ENCODE measurements at places on chromosomes 16 and 17.

GRCh38 chr17:39217734-39218369, 7.9 kb downstream of the STAC2 start:
- DNase-seq, result no peak

DNA sequence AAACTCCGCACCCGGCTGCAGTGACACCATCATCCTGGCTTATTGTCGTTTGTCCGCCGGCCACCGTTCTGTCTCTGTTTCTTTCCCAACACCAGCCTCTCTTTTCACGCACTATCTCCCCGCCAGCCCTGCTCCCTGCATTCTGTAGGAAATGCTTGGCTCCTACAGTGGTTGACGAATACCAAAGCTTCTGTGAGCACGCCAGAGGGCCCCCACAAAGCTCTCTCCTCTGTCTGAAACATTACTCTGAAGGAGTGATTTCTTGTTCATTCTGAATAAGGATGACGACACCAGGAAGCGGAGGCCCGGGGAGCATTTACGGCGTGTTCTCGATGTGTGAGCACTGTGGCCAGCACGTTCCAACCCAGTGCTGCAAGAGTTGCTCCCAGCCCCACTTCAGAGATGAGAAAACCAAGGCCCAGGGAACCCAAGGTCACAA, 58.8 kb downstream of the ADCY9 start:
- DNase-seq, result no peak

DNA sequence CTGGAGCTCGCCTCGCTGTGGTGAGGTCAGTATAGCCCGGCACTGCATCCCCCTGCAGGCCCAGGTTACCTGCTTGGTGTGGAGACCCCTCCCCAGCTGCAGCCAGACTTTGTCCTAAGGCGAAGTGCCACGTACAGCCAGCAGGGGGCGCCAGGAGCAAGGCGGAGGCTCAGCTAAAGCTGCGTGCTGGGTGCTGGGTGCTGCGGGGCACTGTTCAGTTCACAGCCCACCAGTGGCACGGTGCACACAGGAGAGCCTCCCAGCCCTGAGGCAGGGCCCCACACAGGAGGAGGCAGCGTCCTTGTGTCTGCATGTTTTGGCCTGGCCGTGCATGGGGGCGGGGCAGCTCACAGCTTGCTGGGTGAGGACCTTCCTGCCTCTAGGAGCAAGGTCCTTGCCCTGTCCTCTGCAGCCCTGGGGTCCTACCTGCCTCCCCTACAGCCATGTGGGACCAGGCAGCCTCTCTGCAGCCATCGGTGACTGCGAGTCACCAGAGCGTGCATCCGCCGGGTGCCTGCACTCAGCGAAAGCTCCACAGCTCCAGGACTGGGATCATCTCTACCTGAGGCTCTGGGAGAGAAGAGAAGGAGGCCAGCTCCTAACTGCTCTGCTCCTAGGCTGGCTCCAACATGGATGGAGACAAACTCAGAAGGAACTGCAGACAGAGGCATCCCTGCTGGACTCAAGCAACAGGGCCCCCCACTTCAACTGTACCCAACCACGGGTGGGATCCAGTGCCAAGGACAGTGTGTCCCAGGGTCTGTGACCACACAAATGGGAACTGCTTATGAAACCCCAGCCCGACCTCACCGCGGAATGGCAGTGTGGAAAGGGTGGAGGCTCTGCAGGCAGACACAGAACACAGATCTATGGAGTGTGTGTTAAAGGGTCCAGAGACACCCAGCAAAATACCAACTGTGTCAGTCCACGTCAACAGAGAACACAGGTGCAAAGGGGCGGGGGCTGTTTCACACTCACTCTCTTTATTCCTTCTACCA, 19.0 kb downstream of the SLC7A5 start:
- no peak for DNase-seq

DNA sequence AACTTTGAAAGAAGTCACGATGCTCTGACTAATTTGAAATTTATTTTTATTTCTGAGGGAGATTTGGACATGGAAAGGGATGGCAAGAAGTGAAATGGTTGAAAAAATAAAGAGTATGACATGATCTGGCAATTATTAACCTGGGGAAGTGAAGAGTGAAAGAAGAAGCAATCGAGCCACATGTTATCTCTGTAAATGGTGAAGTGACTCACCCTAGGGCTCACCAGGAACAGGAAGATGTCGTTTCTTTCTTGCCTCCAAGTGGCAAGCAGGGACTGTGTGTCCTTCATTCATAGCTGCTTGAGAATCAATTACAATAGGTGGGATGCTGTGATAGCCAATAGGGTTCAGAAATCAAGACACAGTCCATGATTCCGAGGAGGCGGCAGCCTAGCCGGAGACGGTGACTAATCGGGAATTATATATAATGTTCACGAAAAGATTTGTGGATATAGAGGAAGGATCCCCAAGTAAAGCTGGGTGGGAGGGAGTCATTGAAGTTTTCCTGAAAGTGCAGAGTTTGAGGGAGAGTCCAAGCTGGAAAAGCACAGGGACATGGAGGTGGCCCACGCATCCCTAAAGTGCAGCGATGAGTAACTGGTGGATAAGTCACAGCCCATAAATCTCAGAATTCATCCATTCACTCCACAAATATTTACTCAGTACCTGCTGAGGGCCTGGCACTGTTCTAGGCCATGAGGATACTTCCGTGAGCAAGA, 18.2 kb upstream of the KRT20 start:
- no peak for DNase-seq

- no peak for DNase-seq
These were observed 1.3 kb downstream of the CCDC102A start for GRCh38 chr16:57534881-57535658.

GRCh38 chr17:32553168-32553567, 66.4 kb downstream of the CDK5R1 start:
- no peak for DNase-seq

DNA sequence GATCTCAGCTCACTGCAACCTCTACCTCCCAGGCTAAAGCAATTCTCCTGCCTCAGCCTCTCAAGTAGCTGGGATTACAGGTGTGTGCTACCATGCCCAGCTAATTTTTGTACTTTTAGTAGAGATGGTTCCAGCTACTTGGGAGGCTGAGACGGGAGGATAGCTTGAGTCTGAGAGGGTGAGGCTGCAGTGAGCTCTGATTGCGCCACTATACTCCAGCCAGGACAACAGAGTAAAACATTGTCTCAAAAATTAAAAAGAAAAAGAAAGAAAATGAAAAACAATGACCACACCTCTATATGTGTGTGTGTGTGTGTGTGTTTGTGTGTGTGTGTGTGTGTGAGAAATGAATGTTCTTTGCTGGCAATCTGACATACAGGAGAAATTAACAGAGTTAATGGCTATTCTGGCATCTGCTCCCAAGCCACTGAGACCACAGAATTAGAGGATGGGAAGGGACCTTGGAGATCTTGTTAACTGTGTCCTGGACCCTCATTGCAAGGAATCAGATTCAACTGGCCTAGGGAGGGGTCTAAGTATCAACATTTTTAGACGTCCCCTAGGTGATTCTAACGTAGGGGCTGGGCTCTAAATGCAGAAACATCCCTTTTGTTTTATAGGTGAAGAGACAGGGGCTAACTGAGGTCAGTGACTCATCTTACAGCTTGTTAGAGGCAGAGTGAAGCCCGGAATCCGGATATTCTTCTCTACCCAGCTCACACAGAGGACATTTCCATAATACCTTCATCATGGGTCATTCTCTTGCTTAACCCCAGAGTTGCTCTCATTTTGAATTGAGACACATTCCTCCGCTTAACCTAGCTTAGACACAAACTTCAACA, 16.4 kb upstream of the MARCHF10 start:
- DNase-seq, result no peak

DNA sequence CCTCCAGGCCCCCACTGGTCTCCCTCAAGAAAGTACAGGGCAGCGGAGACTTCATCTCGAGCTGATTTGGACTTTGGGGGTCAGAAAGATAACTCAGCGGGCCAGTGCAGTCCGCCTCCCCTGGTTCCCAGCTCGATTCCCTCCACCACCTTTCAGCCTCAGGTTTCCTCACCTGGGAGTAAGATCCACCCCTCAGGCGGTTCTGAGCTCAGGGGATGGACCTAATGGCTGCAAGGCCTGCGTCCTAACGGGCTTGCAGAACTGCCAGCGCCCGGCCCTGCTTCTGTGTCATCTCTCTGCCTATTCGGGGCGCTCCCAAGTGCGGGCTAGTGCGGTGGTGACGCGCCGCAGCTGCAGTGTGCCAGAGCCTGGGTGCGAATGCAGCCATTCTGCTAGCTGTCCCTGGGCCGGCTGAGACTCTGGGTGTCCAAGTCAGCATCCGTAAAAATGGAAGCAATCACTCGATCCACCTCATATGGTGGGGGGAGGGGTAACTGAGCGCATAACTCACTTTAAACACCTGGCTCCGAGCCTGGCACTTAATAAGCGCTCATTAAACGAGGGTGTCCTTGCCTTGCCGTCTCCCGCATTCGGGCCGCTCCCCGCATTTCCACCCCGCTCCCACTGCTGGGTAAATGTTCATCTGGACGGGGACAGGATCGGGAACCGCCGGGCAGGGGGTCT, 129.6 kb upstream of the LHX1 start:
- DNase-seq, result no peak

DNA sequence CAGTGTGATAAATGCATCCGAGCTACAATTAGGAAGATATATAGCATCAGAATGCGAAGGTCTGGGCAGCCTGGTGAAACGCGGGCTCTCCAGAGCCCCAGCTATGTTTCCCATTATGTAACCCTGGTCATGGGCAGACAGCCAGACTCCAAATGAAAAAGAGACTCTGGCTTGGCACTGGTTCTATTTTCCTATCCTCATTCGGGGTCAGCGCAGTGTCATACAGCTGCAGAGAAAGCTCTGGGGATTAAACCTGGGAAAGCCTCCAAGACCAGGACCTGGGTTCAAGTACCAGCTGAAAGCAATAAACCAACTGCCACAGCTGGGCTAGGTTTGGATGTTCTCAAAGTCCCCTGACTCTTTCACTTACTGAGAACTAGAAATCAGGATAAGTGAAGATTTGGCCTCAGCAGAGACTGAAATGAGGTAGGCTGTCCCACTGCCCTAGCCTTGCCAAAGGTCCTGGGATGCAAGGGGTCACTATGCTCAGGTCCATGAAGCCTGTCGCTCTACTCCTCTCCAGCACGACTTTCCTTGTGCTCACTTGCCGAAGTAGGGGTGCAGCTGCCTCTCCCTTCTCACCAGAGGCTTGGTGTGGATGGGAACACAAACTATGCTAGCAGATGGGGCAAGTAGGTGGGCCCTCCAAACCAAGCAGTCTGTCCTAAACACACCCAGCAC, 123.8 kb downstream of the SMG6 start:
- peak; percentile 90 for DNase-seq

Measured in renal cortex interstitium (tissue), 15 donors.